ENCODE measurements at places on chromosomes 4 and X.

- DNase-seq = no peak
Observed at GRCh38 chr4:78661921-78662521, 110.5 kb downstream of the ANXA3 start.

DNA sequence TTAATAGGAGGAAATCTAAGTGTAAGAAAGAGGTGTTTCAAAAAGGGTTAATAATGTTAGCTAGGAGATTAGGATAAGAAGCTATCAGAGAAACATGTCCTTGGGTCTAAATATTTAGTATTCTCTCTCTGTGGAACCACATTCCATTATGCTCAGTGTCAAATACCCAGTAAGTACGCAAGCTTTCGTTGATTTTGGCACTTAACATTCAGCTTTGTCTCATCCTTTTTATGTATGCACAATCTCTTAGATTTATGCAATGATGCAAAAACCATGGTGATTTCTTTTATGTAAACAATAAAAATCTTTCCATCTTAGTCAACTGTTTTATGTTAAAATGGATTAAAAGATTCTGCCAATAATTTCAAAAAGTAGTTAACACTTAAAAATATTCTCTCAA is 129.2 kb downstream of the KLHL13 start:
- no peak for DNase-seq

GRCh38 chr4:181488926-181489325 is 754.3 kb upstream of the TENM3 start:
- no peak for DNase-seq

DNA sequence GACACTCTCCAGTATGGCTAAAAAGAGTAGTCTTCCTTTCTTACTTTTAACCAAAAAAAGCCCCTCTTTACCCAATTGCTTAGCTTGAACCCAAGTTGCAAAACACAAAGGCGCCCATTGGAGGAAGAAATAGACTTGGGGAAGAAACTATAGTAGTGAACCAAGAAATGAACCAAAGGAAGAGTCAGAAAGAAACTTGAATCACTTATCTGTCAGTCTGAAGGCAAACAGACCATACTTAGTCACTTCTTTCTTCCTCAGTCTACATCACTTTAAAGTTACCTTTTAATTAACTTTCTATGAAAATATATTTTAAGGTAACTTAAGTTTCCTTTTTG is 161.4 kb upstream of the GIMD1 start:
- DNase-seq = no peak

- DNase-seq = peak; percentile 13
Observed at GRCh38 chrX:38627683-38628082, 66.3 kb downstream of the TSPAN7 start.

GRCh38 chr4:103100691-103101090 is 1.1 kb upstream of the BDH2 start:
- no peak for DNase-seq

DNA sequence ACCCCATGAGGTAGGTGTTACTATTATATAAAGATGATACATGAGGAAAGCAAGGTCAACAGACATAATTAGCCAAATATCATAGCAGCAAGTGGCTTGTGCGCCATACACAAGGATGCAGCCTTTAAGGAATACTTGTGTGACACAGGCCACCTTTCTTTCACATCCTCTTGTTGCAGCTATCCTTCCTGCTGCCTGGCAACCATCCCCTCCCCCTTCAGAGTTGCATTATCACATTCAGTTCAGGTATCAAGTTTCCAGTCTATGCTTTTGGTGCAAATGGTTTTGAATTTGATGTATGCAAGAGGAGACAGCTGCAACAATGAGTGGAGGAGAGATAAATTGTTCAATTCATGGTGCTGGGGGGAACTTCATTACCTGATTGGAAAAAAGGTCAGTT is 6.4 kb downstream of the ZCCHC18 start:
- no peak for DNase-seq

DNA sequence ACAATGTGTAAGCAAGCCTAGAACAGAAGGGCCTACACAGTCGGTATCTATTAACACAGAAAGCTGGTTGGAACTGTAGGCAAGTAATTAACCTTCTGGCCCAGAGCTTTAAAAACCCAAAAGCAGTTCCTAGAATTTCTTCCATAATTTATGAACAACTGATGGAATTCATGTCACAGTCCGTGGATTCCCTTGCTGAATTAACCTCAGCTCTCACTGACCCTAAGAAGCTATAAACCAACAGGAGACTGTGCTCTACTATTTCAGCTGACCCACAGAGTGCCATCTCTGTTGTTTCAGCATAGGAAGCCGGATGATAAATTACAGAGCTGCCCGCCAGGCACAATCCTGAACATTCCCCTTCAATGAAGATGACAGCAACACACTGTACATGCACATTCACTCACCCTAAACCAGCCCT is 157.3 kb downstream of the PRDM5 start:
- DNase-seq = no peak

DNA sequence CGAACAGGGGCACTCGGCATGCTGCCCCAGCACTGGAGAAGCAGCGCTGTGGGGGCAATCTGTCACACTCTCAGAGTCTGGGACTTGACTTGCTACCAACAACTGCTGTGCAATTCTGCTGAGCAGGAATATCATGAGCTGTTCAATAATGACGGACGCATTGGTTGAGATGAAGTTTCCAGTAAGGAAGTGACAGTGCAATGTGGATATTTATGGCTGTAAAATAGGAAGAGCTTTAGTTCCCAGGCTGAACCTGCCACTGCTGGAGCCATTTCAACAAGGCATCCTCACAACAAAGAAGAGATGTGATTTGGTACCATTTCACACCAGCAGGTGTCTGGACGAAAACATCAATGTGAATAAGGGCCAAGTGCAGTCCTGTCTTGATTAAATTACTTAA is 24.2 kb downstream of the CHST7 start:
- DNase-seq = no peak

GRCh38 chr4:32172761-32173160 is 1452.6 kb downstream of the PCDH7 start:
- no peak for DNase-seq

DNA sequence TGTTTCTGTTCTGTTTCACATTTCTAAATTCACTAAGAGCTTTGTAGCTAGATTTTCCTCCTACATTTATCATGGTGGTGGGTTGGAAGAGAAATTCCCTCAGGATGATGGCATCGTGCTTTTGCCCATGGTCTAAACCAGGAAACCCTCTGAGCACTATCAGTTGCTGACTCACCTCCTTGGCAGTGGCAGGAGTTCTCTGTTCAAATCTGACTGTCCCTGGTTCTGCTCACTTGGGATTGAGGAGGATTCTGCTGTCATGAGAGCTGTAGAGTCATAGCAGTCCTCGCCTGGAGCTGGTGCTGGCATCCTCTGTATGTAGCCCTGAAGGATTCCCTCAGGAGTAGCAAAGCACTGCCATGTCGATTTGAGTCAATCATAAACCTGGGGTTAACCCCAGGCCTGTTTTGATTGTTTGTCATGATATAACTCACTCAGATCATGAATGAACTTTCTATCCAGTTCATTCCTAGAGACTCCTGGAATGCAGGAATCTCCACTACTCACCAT is 9.4 kb downstream of the TEX13A start:
- DNase-seq = no peak

DNA sequence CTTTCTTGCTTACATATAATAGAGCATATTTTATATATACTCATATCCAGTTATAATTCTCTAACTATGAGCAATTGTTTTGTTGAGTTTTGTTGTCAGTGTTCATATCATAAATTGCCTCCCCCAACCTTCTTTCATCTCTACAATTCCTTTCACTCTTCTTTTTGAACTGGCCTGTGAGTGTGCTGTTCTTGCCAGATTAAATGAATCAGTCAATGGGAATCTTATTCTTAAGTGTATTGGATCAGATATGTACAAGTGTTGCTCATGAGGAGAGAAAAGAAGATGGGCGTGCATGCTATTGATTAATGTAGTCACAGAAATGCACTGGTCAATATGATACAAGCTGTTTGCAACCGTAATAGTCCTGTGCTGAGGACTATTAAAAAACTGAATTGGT is 728.1 kb upstream of the MAGEB2 start:
- no peak for DNase-seq

- peak; percentile 4 for DNase-seq
Observed at GRCh38 chr4:158649111-158649680, 22.5 kb downstream of the C4orf46 start.

DNA sequence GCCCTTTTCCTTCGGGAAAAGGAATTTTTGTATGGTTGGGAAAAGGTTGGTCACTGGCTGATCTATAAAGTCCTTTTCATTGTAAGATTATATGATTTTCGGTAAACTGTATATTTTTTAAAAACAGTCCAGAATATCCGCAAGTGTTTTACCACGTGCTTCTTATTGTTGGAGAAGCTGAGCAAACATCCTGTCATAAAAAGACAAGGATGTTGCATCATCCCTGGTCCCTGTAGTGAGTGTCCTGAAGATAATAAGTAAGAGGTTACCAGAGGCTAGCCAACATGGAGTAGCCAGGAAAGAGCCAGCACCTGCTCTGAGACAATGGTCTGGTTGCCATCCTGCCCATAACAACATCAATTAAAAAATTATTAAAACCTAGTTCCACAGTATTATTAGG is 5.1 kb downstream of the CXCL9 start:
- DNase-seq = peak; percentile 33

GRCh38 chr4:171588051-171588545 is 225.1 kb upstream of the GALNTL6 start:
- no peak for DNase-seq

DNA sequence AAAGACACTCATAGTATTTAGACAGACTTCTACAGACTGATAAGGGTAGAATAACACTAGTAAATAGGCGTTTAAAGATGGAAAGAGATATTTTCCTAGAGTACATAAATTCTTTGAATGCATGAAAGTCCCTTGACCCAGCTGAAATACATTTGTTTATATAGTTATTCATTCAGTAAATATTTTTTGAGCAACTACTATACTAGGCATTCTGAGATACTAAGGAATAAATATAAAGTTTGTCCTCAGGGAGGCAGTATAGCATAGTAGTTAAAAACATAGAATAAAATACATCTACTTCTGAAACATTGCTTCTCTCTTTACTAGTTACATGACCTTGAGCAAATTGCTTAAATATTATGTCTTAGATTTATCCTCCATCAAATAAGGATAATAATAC is 27.4 kb downstream of the HMGN5 start:
- DNase-seq = no peak

DNA sequence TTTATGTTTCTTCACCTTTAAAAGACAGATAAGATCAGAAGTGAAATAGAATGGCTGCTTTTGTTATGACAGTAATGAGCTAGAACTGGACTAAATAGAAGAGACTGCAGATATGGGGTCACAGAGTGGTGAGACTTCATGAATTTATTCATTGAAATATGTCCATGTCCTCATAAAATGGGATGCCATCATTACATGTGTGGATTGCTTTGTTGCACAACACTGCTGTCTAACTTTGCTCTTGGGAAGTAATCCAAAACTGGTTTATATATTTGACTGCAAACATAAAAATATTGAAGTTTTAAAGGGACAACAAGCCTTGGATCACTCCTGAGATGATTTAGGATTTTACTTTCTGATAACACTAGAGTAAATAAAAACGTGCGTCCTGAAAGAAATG is 209.2 kb upstream of the FAT4 start:
- no peak for DNase-seq

GRCh38 chr4:51895158-51895557 is 52.2 kb downstream of the DCUN1D4 start:
- DNase-seq = no peak

GRCh38 chr4:99991741-99992140 is 41.7 kb upstream of the H2AZ1 start:
- no peak for DNase-seq

GRCh38 chr4:128780688-128781087 is 28.8 kb upstream of the JADE1 start:
- no peak for DNase-seq

GRCh38 chrX:45900766-45901615 is 644.2 kb downstream of the ZNF674 start:
- no peak for DNase-seq

GRCh38 chr4:17511051-17511450 is 839 bp downstream of the QDPR start:
- DNase-seq = no peak

GRCh38 chr4:117560329-117560728 is 474.0 kb upstream of the NDST3 start:
- DNase-seq = no peak

- DNase-seq = no peak
Observed at GRCh38 chrX:110317061-110317819, 645 bp downstream of the AMMECR1 start.

DNA sequence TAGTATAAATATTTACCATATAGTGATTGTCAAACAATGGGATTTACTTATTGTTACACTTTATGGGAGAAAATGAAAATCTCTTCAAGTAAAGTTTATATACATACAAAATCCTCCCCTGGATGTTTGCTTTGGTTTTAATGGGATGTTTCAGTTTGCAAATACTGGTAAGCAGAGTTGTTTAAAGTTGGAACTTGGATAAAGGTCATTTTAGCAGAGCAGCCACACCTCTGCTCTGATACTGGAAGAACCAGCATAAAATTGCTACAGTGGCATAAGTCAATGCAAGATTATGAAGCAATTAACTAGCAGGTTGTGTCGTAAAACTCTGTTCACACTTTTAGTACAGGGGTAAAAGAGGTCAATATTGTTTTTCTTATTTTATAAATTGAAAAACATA is 101.2 kb downstream of the TRAPPC11 start:
- no peak for DNase-seq

DNA sequence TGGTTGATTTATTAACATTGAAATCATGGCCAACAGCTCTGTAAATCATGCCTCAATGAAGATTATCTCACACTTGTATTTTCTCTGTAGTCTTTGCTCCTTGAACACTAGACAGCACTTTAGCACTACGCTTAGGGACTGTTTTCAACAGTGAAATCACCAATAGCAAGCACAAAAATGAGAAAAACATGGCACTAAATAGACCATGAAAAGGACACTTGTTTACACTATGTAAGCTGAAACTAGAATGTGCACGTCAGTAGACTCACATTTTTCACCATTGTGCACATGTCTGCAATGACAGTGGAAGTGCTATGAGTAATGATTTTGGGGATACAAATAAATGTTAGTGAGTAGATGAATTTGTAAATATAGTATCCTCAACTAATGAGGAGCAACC is 3.1 kb downstream of the BMP2K start:
- DNase-seq = no peak

DNA sequence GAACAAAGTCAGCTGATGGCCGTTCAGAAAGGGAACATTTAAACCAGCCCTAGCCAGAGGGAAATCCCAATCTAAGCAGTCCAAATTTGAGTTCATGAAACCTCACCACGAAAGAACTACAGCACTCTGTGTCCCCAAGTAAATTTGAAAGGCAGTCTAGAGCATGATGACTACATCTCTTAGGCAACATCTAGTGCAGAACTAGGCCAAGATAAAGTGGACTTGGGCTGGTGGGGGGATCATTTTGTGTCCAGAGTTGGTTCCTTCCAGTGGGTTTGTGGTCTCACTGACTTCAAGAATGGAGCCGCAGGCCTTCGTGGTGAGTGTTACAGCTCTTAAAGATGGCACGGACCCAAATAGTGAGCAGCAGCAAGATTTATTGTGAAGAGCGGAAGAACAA is 64.9 kb downstream of the KLHL4 start:
- no peak for DNase-seq

- peak; percentile 92 for DNase-seq
Observed at GRCh38 chr4:109990261-109991257, 77.9 kb downstream of the EGF start.

- peak; percentile 51 for DNase-seq
Observed at GRCh38 chrX:40098264-40099054, 701 bp upstream of the BCOR start.

- no peak for DNase-seq
Observed at GRCh38 chrX:56744996-56745395, 16.0 kb downstream of the NBDY start.

- no peak for DNase-seq
Observed at GRCh38 chr4:38710053-38710452, 46.1 kb downstream of the KLF3 start.

GRCh38 chr4:114250439-114250891 is 271.0 kb upstream of the ARSJ start:
- no peak for DNase-seq
